ENCODE measurements at places on chromosomes 3 and 15.

DNA sequence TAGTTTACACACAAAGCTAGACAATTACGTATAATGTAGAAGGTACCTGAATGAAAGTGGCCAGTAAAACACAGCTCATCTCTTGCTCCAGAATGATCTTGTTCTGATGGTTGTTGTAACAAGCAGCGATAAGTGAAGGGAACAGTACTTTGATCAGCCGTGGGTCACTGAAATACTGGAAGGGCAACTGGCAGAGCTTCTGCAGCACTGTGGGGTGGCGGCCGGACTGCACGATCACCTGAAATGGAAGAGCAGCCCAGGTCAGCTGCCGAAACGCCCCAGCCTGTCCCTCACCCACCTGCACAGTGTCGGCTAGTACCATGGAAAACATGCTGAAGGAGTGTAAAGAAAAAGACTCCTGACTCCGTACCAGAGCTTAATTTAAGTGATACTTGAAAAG lies 17.3 kb downstream of the ISL2 start:
- no peaks in the 10 kb centered on the region for H3K36me3 ChIP-seq
- no peak overlapping the region for H3K27ac ChIP-seq
- peaks cover 1% of the 10 kb centered on the region for H3K27me3 ChIP-seq
- no peaks in the 10 kb centered on the region for H3K4me1 ChIP-seq

DNA sequence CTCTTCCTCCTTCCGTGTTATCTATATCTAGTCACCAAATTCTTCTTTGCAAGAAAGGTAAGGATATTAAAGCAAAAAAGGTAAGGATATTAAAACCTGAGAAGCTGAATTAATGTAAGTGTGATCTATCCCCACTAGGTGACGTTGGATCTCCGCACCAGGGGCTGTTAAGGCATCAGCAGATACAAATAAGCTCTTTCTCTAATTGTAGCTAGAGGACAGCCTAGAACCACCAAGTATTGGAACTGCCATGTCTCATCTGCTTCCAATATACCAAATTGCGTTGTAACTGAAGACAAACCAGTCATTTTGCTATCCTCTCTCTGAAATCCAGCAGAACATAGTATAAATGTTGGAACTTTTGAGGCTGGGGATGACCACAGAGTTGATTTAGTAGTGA lies 471.2 kb upstream of the TGFBR2 start:
- H3K36me3 ChIP-seq = no peaks in the 10 kb centered on the region
- H3K27ac ChIP-seq = no peak overlapping the region
- DNase-seq = no peak
- H3K27me3 ChIP-seq = no peaks in the 10 kb centered on the region

DNA sequence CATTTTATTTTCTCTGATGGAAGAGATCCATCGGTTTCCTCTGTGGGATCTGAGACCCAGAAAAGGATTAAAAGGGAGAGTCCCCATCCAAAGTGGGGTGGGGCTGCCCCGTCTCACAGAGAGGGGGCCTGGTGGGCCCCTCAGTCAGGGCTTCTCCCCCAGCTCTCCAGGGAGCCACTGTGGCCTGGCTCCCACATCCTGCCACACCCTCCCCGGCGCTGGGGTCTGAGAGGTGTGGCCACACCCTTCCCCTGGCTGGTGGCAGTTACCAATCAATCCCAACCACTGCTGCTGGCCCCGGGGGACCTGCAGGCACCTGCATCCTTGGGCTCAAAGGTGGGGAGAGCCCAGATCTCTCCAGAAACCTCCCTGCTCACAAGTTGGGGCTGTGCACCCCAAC lies 161.8 kb upstream of the IQSEC1 start:
- peaks cover 35% of the 10 kb centered on the region for H3K4me1 ChIP-seq
- no peaks in the 10 kb centered on the region for H3K36me3 ChIP-seq
- H3K4me3 ChIP-seq = no peak overlapping the region
- no peak for DNase-seq
- H3K27ac ChIP-seq = no peak overlapping the region
- no peaks in the 10 kb centered on the region for H3K27me3 ChIP-seq

GRCh38 chr3:73552700-73553099 lies 72.0 kb downstream of the PDZRN3 start:
- no peak overlapping the region for H3K4me3 ChIP-seq
- H3K27me3 ChIP-seq = no peaks in the 10 kb centered on the region
- no peaks in the 10 kb centered on the region for H3K4me1 ChIP-seq
- no peaks in the 10 kb centered on the region for H3K36me3 ChIP-seq

GRCh38 chr3:160478338-160478737 lies 28.8 kb upstream of the TRIM59 start:
- H3K4me3 ChIP-seq = no peak overlapping the region
- no peak for DNase-seq
- no peaks in the 10 kb centered on the region for H3K4me1 ChIP-seq
- H3K27ac ChIP-seq = no peak overlapping the region
- peaks cover 20% of the 10 kb centered on the region for H3K27me3 ChIP-seq

GRCh38 chr15:63834500-63835210 lies 907 bp upstream of the HERC1 start:
- peak overlapping the region; percentile 95 for H3K27ac ChIP-seq
- H3K27me3 ChIP-seq = no peaks in the 10 kb centered on the region

- no peak overlapping the region for H3K27ac ChIP-seq
- H3K4me1 ChIP-seq = no peaks in the 10 kb centered on the region
- peaks cover 5% of the 10 kb centered on the region for H3K27me3 ChIP-seq
- H3K36me3 ChIP-seq = no peaks in the 10 kb centered on the region
- no peak overlapping the region for H3K4me3 ChIP-seq
Measured at GRCh38 chr15:71103102-71103676, 12.1 kb upstream of the THSD4 start.

DNA sequence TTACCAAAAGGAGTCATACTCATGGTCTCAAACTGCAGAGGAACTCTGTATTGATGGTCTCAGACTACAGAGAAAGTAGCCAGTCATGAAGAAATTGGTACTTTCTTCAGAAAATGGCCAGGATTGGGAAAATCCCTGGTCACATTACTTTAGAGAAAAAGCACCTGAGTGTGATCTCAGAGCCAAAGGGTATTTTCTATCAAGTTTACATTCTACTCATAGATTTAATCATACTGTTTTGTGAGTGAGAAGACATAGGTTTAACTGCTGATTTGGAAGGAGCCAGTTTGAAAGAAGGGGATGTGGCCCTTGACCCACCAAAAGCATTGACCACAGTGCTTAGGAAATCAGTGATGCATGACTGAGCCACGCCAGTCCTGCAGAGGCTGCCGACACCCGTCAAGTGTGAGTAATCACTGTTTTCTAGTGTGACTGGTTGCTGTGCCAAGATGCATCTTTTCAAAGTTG lies 203.6 kb downstream of the AKAP13 start:
- no peak for DNase-seq
- peaks cover 45% of the 10 kb centered on the region for H3K36me3 ChIP-seq
- H3K4me1 ChIP-seq = peaks cover 45% of the 10 kb centered on the region
- no peaks in the 10 kb centered on the region for H3K27me3 ChIP-seq
- H3K27ac ChIP-seq = peak overlapping the region; percentile 93
- H3K4me3 ChIP-seq = no peak overlapping the region

DNA sequence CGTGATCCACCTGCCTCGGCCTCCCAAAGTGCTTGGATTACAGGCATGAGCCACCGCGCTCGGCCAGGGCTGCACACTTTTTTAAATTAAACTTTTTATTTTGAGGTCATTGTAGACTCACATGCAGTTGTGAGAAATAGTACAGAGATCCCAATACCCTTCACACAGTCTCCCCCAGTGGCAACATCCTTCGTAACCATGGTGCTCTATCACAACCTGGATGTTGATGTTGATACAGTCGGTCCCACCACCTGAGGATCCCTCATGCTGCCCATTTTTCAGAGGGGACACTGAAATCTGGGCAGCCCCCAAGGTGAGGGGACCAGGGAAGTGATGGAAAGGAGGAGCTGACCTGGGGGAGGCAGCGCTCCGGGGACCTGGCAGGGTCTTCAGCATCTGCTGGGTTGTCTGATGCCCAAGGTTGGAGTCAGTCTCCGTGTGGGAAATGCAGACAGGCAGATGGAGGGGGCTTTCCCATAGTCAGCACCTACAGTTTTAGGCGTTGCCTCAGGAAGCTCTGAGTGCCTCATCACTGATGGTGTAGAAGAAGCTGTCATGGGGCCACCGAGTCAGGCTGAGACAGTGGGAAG lies 17.1 kb downstream of the FAH start:
- no peaks in the 10 kb centered on the region for H3K27me3 ChIP-seq
- DNase-seq = no peak
- peaks cover 2% of the 10 kb centered on the region for H3K4me1 ChIP-seq
- H3K27ac ChIP-seq = no peak overlapping the region
- H3K4me3 ChIP-seq = no peak overlapping the region

DNA sequence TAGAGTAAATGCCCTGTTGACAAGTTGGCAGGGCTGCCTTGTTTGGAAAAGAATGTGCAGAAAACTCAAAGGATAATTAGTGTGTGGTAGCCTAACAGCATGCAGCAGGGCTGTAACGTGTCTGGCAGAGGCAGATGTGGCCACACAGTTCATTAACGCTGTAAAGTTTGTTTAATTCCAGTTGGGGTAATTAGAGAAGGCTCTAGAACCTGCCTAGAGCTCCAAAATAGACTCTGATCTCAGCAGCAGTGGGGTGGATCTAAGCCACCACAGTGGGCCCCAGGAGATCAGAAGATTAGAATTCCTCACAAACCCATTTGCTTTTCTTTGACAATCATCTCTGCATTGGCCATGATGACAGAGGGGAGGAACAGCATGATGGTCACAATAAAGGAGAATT lies 65.1 kb upstream of the LEKR1 start:
- no peaks in the 10 kb centered on the region for H3K4me1 ChIP-seq
- no peak overlapping the region for H3K4me3 ChIP-seq
- no peaks in the 10 kb centered on the region for H3K27me3 ChIP-seq
- DNase-seq = no peak
- no peak overlapping the region for H3K27ac ChIP-seq
- H3K36me3 ChIP-seq = no peaks in the 10 kb centered on the region

GRCh38 chr3:126529585-126530170 lies 5.7 kb downstream of the CHST13 start:
- H3K27ac ChIP-seq = no peak overlapping the region
- DNase-seq = no peak
- no peak overlapping the region for H3K4me3 ChIP-seq
- H3K27me3 ChIP-seq = peaks cover 32% of the 10 kb centered on the region
- H3K4me1 ChIP-seq = no peaks in the 10 kb centered on the region

GRCh38 chr3:139655909-139656595 lies 21.7 kb downstream of the NMNAT3 start:
- no peak overlapping the region for H3K4me3 ChIP-seq
- no peak for DNase-seq
- no peaks in the 10 kb centered on the region for H3K4me1 ChIP-seq
- no peaks in the 10 kb centered on the region for H3K27me3 ChIP-seq
- no peaks in the 10 kb centered on the region for H3K36me3 ChIP-seq
- H3K27ac ChIP-seq = no peak overlapping the region

DNA sequence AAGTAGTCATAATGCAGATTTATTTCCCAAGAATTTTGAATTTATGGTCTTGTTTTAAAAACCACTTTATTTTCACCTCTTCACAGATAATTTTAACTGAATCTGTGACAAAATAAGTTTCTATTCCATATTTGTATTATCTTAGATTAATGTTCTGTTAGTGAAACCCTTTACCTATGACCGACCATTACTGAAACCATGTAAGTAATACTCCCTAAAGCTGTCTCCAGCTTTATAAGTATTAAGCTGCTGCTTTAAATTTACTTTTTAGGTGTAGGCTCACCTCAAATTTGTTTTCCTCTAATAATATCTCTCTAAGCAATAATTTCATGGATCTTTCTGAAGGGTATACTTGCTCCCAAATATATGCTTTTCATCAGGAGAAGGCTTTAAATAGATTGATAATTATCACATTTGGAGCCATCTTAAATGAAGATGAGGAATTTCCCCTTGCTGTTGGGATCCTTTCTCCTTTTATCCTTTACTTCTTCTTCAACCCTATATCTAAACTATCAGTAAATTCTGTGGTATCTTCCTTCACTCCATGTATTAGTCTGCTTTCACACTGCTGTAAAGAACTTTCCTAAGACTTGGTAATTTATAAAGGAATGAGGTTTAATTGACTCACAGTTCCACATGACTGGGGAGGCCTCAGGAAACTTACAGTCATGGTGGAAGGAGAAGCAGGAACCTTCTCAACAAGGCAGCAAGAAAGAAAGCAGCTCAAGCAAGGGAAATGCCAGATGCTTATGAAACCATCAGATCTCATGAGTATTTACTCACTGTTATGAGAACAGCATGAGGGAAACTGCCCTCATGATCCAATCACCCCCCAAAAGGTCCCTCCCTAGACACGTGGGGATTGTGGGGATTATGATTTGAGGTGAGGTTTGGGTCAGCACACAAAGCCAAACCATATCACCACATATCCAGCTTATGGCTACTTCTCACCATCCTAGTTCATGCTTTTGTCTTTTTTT lies 92.3 kb upstream of the P2RY1 start:
- H3K4me1 ChIP-seq = no peaks in the 10 kb centered on the region
- no peak overlapping the region for H3K27ac ChIP-seq
- DNase-seq = no peak
- no peak overlapping the region for H3K4me3 ChIP-seq
- H3K27me3 ChIP-seq = no peaks in the 10 kb centered on the region
